ENCODE measurements at places on chromosomes 7 and 10.

DNA sequence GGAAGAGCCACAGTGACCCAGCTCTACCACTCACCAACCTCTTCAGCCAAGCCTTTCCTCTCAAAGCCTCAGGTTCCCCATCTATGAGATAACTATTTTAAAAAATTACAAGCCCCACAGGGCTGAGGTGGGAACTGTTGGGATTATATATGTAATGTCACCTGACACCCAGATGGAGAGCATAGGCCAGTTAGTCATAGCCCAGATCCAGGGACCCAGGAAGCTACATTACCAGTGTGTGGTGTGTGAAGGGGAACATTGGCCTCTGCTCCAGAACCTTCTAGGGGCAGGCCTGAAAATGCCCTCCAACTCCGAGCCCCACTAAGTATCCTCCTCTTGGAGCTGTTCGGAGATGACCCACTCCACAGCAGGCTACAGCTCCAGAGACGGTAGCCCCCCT, 162.4 kb downstream of the NRF1 start:
- no peak for DNase-seq

GRCh38 chr10:96743988-96744585, 23.8 kb upstream of the PIK3AP1 start:
- peak; percentile 50 for DNase-seq

DNA sequence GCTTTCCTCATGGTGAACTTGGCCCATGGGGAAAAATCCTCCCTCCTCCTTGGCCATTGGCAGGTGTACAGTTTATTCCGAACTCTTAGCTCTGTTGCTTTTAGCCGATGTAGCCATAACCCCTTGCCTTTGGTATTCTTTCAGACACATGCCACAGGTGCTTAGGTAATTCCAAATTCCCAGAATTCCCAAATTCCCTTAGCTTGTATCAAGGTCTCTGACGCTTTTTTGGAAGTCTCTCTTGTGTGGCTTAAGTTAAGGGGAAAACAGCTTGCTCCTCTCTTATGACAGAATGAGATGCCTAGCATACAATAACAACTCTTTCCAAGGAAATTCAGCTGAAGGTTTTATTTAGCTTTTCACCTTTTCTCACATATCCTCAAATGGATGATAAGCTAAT, 68.0 kb downstream of the SUGCT start:
- DNase-seq = no peak

- DNase-seq = no peak
Measured at GRCh38 chr7:12601302-12601869, 30.9 kb downstream of the SCIN start.

DNA sequence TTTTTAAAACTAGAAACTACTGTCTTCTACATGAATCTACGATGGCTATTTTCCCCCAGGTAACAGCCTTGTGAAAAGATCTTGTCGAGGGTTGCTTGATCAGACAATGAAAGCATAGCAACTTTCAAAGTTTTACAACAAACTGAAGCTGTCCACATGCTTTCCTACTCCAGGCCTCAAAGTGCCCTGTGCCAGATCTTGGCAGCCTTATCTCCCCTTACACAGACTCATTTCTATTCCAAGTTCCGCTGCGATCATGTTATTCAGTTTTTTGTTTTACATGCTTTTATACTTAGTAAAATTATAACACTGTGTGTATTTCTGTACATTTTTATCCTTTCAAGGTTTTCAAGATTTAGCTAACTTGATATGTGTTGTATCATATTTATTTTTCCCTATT, 661.7 kb upstream of the SORCS1 start:
- no peak for DNase-seq

DNA sequence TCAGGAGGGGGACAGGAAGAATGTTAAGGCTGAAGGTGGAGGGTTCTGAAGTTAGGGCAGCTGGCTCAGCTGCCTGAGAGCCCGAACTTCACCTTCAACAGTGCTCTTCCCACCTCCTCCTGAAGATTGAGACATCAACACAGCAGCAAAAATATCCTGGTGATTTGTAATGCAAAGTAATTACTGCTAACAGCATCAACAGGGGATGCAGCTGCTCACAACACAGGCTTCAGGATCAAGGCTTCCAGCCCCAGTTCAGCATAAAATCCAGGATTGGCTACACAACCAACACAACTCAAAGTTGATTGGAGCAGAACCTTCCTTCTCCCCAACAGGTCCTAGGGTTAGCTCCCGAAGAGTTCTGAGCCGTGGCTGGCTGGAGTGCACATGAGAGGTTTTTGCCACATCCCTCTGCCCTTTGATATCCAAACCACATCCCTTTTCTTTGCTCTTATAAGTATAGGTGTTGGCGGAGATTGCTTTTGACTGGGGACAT, 242.4 kb downstream of the KIAA1217 start:
- DNase-seq = no peak

DNA sequence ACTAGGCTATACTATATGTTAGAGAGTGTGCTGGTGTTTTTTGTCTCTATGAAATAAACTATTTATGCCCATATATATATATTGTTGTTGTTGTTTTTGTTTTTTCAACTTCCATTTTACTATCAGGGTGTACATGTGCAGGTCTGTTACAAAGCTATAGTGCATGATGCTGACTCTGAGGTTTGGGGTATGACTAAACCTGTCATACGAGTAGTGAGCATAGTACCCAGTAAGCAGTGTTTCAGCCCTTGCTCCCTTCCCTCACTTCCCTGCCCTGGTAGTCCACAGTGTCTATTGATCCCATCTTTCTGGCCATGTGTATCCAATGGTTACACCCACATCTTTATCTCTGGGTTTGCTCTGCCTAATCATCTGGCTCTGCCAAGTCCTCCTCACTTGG, 101.8 kb downstream of the FAS start:
- no peak for DNase-seq

DNA sequence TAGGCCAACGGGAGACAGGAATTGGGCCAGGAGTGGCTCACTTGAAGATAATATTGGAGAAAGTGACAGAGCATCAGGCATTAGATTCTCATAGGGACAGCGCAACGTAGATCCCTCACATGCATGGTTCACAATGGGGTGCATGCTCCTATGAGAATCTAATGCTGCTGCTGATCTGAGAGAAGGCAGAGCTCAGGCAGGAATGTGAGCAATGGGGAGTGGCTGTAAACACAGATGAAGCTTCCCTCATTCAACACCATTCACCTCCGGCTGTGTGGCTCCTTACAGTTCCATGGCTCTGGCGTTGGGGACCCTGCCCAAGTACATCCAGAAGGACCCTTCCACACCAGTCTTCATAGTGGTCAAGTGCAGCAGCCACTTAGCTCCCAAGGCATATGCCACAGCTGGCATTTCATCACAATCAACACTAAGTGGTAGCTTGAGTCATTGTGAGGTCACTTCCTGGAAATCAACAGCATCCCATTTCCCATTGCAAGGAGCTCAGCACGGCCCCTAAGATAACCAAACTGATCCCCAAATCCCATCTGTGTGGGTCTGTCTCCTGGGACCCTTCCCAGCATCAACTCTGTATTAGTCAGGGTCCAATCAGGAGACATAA, 174.5 kb downstream of the TPST1 start:
- no peak for DNase-seq

DNA sequence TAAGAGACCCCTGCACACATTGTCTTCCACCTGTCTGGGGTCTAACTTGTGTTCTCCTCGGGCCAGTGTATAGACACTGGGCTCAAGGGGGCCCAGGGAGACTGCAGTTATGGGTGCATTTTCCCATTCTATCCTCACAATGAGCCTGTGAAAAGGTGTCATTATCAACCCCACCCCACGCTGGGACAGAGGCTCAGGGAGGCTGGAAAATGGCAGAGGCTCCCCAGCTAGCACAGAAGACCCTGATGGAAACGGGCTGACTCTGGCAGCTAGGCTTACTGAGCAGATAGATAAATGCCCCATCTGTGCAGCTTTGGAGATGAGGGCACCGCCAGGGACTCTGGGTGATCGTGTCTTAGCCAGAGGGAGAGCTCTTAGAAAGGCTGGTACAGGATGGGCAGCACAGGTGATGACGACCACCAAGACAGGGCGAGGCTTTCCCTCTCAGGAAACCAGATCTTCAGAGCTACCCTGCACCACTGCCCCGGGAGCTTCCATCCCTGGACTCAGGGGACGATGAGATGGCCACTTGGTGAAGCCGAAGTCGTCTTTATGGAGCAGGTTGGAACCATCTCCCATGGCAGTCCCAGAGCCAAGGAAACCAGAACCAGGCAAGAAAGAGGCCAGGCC, 58.2 kb upstream of the CHST15 start:
- no peak for DNase-seq

DNA sequence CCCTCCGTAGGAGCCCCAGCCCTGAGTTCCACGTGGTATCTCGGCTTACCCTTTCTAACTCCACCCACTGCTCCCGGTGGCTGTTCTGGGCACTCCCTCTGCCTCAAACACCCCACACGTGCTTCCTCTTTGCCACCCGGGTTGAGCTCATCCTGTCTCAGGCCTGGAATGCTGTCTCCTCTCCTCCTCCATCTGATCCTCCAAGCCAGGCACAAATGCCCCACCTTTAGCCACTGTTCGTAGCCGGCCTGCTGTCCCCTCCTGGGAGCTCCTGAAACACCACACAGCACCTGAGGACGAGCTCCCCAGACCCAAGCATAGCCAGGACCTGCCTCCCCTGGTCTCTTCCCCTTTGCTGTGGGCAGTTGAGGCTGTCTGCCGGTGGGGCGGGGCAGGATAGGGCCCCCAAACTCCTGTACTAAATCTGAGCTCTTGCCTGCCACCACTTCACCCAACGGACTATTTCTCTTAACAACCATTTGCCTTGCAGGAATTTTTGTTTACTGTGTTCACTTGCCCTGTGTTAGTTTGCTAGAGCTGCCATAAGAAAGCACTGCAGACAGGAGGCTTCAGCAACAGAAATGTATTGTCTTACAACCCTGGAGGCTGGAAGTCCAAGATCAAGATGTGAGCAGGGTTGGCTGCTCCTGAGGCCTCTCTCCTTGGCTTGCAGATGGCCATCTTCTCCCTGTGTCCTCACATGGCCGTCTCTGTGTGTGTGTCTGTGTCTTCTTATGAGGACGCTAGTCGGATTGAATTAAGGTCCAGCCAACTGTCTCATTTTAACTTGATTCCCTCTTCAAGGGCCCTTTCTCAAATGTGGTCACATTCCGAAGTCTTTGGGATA, 58.3 kb upstream of the SHH start:
- no peak for DNase-seq

GRCh38 chr7:133650069-133650468, 397.2 kb downstream of the EXOC4 start:
- no peak for DNase-seq

DNA sequence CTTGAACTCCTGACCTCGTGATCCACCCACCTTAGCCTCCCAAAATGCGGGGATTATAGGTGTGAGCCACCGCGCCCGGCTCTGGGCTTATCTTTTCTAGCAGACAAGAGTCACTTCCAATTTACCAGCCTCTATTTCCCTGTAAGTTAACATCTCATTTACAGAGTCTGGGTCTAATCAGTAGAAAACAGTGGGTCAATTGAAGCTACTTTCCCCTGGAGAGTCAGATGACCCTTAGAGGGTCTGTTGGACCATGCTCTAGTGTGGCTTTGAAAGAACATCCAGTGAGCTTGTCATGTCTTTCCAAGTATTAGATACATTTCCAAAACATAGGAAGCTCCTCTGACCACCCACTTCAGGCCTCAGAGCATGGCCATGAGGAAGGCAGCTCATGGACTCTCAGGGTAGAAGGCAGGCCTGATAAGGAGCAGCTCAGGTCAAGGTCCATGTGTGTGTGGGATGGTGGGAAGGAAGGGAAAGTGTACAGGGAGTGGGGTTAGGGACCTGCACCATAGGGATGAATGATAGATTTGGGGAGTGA, 27.6 kb upstream of the RBM20 start:
- no peak for DNase-seq

- no peak for DNase-seq
Measured at GRCh38 chr10:58797356-58797755, 284.7 kb downstream of the BICC1 start.
